Left lobe of liver (tissue), 2 donors: ENCODE measurements at places on chromosomes 5 and 9. TPM values are rescaled to one million over a fixed set of nuclear protein-coding genes. Genes with fewer than 3 reads are reported as not detected.

GRCh38 chr5:135567661-135568060 is 11.1 kb downstream of the CXCL14 start:
- no peak for DNase-seq

DNA sequence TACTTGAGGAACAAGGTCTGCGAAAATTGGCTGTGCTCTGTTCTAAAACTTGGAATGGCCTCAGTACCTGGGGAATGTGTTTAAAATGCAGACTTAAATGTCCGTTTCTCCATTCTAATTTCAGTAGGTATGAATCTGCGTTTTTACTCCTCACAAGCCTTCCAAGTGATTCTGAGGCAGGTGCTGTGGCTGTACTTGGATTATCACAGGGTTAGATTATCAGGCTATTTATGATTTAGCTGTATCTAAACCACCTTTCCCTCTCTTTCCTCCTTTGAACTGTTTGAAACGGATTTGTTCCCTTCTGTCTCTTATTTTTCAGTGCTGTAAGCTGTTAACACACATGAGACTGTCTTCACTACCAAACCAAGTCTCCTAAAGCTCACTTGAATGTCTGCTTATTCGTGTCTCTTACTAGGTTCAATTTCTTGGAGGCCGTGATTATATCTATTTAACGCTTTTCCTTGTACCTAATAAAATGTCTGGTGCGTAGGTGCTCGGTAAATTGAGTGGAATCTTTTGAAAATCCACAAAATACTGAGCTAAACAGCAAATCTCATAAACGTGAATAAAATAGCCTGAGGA is 714 bp upstream of the CETN3 start:
- no peak for DNase-seq

DNA sequence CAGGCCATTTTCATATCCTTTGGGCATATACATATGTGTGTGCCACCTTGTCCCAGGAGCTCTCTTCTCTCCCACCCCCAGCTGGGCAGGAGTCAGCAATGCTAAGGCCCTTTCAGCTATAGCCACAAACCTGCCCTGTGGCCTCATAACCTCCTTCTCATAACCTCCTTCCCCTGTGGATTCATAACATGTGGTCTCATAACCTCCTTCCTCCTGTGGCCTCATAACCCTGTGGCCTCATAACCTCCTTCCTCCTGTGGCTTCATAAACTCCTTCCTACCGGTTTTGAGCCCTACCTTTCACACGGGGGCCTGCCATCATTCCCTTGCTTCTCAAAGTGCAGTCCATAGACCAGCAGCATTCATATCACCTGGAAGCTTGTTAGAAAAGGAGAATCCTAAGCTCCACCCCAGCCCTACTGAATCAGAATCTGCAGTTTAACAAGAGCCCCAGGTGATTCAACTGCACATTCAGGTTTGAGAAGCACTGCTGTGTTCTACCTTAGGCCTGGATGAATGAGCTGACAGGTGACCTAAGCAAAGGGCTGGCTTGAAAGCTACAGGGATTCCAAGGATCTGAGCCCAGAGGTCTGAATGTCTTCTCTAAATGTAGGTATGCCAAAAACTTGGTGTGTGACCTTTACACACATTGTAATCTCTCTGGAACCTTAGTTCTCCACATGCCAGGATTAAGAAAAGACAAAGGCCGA is 41.9 kb upstream of the PLPP6 start:
- no peak for DNase-seq

GRCh38 chr9:77909306-77909705 is 122.3 kb downstream of the GNAQ start:
- DNase-seq: no peak

The BAAT gene
- 459 TPM for total RNA-seq

The C9orf78 gene
- 27.7 TPM for total RNA-seq

GRCh38 chr9:117123729-117124128 is 291.1 kb downstream of the ASTN2 start:
- DNase-seq: no peak

The ANKRD18B gene
- total RNA-seq: 0.40 TPM

GRCh38 chr5:83377131-83377865 is 94.2 kb upstream of the VCAN start:
- no peak for DNase-seq

- DNase-seq: no peak
Measured at GRCh38 chr5:96588539-96588938, 73.6 kb upstream of the CAST start.

GRCh38 chr5:167790045-167790444 is 501.4 kb upstream of the WWC1 start:
- DNase-seq: no peak

DNA sequence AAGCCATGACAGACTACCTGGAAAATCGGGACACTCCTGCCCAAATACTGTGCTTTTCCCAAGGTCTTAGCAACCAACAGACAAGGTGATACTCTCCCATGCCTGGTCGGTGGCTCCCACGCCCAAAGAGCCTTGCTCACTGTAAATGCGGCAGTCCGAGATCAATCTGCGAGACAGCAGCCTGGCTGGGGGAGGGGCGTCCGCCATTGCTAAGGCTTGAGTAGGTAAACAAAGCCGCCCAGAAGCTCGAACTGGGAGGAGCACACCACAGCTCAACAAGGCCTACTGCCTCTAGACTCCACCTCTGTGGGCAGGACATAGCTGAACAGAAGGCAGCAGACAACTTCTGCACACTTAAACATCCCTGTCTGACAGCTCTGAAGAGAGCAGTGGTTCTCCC is 272.1 kb upstream of the CCNG1 start:
- no peak for DNase-seq

The PITX1 gene
- 0.40 TPM for total RNA-seq

DNA sequence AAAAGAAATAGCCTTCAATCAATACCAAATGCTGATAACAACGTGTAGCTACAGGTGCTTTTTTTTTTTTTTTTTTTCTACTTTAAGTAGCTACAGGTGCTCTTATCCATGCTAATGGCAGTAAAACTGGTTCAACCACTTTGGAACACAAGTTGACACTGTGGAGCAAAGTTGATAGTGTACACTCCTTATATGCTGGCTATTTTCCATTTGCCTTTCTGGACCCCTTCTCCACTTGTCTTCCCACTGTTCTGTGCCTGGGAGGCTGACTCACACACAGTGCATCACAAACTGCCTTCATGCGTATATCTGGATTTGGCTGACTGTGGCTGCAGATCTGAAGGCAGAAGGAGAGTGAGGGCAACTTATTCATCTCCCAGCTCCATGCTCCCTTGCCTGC is 247.9 kb downstream of the MSX2 start:
- DNase-seq: no peak

The NPDC1 gene
- 16.6 TPM for total RNA-seq

- DNase-seq: no peak
Measured at GRCh38 chr5:1974501-1975405, 92.0 kb upstream of the IRX4 start.

DNA sequence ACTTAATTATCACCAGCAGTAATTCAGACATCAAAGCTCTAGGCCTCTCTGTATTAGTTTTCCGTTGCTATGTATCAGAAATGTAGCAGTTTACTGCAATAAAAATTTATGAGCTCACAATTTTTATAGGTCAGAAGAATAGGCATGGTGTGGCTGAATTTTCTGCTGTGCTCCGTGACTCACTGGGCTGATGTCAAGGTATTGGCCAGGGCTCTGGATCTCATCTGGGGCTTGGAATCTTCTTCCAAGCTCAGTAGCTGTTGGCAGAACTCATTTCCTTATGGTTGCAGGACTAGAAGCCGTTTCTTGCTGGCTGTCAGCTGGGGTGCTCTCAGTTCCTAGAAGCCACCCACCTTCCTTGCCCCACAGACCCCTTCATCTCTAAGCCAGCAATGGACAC is 66.3 kb downstream of the PSAT1 start:
- no peak for DNase-seq

The C1QTNF2 gene
- not detected for total RNA-seq

The CRAT gene
- 105 TPM for total RNA-seq

The CORO2A gene
- total RNA-seq: 3.7 TPM

GRCh38 chr5:61048534-61048933 is 103.5 kb downstream of the NDUFAF2 start:
- DNase-seq: no peak

The LRRC70 gene
- total RNA-seq: 0.30 TPM

- DNase-seq: no peak
Measured at GRCh38 chr5:59543821-59544442, 349.6 kb downstream of the PDE4D start.

The FABP6 gene
- total RNA-seq: not detected

The RAB3C gene
- total RNA-seq: 0.38 TPM

The TMOD1 gene
- total RNA-seq: 10.6 TPM

GRCh38 chr5:108810717-108811116 is 63.0 kb downstream of the FER start:
- DNase-seq: no peak

DNA sequence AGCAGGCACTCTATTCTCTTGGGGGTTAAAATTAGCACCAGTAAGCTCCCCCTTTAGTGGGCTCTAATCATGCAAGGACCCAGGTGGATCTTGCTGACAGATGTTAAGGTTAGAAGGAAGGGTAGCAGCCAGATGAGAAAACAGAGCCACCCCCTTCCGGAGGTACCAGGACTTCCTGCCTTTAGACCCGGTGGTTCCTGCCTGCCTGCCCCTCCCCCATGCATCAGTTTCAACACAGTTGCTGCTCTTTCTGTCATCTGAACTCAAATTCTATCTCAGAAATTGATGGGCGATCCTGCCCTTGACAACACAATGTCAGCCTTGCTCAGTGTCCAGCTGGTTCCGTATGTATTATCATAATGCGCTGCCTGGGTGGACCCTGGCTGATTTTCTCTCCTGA is 287.3 kb downstream of the EBF1 start:
- DNase-seq: no peak

DNA sequence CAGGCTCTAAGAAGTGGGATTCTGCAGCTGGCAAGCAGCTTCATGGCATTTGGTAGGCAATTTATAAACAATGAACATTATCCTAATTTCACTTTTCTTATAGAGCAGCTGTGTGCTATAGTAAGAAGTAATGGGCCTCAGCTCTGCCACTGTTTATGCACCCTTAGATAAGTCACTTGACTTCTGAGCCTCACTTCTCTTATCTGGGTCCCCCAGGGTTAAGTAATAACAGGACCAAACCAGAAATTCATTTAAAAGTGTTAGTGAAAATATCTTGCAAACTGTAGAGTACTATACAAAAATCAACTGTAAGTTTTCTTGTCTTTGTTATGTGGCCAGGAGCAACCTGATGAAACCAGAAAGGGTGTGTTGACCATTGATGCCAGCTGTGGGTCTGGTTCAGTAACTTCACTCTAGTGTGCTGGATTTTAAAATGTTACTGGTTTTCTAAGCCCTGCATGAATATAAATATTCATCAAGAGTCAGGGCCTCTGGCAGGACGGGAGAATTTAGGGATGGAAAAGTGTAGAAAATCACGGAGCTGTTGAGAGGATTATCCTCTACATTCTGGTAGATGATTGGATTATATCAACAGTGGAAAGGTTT is 24.2 kb downstream of the TNFAIP8 start:
- DNase-seq: no peak

The PLEKHG4B gene
- total RNA-seq: 0.25 TPM

DNA sequence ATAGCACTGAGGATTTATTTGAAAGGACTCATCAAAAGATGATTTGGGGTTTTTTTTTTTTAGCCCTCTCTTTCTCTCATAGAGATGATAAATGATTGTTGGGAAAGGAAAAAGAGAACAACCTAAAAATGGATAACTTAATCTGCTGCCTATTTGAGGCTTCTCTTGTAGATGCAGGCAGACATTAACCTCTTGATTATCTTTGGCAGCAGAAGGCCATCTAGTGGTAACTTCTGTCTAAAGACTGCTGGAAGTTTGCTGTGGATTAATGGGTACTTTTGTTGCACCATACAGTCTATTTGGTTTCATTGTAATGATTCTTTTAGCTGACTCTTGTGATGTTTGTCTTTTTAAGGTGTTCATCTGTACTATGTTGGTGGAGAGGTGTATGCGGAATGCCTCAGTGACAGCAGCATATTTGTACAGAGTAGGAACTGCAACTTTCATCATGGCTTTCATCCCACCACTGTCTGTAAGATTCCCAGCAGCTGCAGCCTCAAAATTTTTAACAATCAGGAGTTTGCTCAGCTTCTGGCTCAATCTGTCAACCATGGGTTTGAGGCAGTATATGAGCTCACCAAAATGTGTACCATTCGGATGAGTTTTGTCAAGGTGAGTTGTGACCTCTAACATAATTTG is 18.8 kb downstream of the SMIM32 start:
- DNase-seq: no peak

The FOXD1 gene
- total RNA-seq: not detected

The PFN3 gene
- total RNA-seq: not detected

DNA sequence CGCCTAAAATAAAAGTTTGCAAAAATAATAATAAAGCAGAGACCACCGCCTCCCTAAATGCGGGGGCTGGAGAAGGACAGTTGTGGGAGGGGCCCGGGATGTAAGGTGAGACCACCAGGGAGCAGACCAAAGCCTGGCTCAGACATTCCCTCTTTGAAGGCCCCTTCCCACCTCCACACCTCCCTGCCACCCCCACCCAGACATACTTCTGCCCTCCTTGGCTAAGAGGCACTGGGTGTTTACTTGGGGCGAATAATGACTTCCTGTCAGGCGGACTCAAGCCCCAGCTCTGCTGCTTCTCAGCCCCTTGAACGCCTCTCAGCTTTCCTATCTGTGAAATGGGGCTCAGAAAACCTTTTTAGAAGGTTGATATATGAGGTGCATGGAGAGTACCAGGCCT is 58.8 kb upstream of the GGTA1 start:
- no peak for DNase-seq

DNA sequence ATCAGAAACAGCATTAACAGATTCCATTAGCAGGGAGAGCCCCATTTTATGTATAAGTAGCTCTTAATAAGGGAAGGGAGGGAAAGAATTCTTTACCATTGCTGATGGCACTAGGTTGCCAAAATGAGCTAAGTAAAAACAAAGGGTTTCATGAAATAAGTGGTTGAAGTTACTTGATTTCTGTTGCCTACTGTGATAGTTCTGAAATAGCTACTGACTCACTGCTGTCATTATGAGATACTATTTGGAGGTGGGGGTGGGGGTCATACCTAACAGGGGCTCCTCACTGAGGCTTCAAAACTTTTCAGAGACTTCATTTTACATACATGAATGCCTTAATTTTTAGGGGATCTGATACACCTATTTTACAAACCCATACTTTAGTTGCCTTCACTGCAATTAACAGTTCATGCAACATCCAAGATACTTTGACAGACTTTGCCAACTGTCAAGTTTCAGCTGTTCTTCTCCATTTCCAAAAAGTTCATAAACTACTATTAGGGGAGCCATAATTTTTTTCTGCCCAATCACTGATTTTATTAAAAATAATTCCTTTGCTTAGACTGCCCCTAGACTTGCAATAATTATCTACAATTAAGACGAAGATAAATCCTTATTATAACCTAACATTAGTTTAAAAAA is 4.6 kb downstream of the HOMER1 start:
- DNase-seq: no peak

- DNase-seq: no peak
Measured at GRCh38 chr5:14216902-14217301, 73.8 kb downstream of the TRIO start.

The CDH10 gene
- total RNA-seq: not detected

DNA sequence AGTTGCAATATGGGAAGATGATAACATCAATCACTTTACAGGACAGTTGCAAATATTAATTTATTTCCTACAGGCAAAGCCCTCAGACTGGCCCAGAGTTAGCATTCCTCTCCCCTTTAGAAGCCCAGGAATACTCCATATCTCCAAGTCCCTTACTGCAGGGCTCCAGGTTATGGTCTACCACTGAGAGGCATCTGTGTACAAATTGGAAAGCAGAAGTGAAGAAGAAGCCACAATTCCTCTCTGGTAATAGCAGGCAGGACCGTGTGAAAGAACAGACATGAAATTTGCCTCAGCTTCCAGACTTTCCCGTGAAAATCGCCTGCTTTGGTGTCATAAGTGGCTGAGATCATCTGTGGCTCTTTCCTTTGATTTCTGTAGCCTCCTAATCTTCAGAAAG is 289.6 kb downstream of the GLIS3 start:
- no peak for DNase-seq

The ENTPD8 gene
- 9.0 TPM for total RNA-seq
